ENCODE measurements at places on chromosomes 1 and 21. TPM values are rescaled to one million over a fixed set of nuclear protein-coding genes. Genes with fewer than 3 reads are reported as not detected.
A peak's percentile ranks its signal among the peaks of the same experiment; 100 is the strongest.

DNA sequence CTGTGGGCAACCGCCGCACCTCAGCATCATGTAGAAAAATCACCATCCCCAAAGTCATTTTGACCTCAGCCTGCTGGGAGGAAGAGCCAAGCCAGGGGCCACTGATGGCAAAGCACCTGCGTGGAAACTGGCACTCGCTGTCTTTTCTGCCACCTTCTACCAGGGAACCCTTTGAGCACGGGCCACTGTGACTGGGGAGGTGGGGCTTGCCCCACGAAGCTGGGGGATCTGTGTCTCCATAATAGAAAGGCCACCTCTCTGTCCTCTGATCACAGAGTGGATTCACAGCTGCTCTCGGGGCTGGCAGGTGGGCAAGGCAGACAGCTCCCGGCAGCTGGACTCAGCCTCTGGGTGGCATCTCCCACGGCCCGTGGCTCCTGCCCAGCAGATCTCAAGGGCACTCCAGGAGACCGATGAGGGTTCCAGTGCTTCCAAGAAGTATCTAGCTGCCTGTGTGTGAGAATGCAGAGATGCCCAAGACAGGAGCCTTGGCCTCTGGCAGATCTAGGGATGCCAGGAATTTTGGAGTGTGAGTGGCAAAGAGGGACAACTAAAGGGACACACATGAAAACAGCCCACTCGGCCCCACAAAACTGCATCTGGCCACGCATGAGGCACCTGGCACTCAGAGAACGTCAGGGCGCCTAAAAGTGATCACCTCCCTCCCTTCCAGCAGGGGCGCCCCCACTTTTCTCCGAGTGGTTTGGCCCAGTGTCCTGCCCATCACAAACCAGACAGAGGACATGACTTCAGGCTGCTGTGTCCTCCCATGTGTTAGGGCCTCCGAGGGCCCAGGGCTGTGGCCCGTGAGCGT, 102.6 kb downstream of the PDE9A start:
- DNase-seq: no peak

GRCh38 chr1:68352202-68352601, 97.6 kb downstream of the RPE65 start:
- no peak for DNase-seq

The PPM1J gene
- total RNA-seq: 10.1 TPM

DNA sequence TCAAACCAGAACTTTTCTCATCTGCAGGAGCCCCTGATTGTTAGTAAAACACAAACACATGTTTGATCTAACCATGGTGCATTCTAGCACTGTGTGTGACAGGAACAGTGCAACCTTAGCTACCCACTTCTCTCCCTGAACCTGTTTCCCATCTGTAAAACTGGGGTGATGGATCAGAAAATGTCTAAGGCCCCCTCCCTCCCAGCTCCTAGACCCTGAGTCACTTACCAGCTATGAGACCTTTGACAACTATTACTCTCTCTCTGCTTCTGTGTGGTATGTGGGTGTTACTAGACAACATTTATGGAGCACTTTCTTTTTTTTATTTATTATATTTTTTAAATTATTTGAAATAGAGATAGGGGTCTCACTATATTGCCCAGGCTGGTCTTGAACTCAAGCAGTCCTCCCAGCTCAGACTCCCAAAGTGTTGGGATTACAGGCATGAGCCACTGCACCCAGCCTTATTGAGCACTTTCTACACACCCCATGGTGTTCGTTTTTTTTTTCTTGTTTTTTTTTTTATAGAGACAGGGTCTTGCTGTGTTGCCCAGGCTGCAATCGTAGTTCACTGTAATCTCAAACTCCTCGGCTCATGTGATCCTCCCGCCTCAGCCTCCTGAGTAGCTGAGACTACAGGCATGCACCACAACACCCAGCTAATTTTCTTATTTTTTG, 2.6 kb downstream of the INPP5B start:
- no peak for DNase-seq

DNA sequence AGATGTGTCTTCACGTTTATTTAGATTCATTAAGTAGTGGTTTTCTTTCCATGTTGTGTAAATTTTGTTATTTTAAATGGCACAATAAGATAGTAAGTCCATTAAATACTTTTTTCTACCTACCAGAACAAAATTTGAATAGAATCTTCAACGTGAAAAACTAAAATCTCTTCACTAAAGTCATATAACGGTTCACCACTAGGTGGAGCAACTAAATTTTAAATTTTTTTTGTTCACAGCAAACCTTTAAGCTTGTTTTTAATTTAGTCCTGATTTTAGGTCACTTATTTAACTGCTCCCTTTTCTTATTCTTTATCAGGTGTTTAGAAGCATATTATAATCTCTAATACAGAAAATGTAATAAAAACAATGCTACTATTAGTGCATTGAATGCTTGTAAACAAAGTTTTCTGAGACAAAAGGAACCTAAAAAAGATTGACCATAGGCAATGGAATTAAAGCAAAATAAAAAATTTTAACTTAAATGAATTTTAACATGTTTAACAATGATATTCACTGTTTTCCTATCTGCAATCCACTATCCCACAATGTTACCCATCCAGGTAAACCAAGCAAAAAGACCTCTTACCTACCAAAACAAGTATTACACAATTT, 28.3 kb upstream of the PKN2 start:
- peak; percentile 34 for DNase-seq

DNA sequence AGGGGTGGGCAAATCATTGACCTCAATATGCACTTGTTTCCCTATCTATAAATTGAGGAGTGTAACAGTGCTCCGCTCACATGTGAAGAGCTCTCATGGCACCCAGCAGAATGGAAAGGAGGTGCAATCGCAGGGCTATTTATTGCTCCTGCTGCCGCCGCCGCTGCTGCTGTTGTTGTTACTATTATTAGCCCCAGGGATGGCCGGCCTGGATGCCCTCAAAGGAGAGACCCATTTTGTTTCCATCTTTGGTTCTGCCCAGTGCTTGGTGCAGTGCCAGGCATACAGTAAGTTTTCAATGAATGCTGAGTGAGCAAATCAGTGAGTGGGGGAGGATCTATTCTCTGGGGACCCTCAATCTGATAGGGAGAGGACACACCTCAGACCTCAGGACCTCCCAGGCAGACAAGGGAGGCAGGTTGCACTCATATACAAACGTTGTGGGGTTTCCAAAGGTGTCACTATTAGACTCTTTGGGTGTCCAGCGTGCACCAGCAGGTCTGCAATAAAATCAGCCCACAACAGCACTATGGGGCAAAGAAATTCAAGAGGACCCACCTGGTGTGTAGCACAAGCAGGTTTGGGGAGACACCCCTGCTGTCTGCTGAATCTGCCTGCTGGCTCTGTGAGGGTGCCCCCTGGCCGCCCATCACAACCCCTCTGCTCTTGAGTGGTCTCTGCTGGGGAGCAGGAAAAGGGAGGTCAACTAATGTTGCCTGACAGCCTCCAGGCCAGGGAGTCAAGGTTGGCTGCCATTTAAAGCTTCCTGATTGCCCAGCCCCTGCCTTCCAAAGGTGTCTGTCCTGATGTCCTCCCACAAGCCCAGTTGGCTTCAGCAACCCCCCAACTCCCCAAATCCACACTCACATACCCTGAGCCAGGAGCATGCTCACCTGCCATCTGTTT, 136.3 kb downstream of the ACTL8 start:
- no peak for DNase-seq

DNA sequence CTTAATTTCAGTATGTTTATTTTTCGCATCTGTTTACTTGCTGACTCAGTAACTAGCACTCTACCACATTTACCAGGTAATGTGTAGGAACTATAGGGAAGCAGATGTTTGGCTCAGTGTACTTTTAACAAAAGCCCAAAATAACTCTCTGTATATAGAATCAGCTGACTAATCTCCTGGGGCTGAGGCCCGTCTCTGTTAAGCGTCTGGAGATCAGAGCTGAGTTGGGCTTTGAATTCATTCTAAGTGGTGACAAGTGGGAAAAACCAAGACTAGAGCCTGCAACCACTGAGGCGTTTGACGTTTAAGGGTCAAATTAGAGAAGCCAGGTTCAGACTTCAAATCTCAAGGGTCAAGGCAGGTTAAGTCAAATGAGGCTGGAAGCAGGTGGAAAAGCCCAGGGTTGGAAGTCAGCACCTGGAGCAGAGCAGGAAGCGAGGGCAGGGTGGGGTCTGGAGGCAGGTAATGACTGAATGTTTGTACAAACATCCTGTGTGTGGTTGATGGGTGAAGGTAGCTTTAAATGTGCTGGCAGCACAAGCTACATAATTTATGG, 56.8 kb upstream of the LYST start:
- no peak for DNase-seq

The ACKR1 gene
- not detected for total RNA-seq

- DNase-seq: no peak
Measured at GRCh38 chr1:11350265-11350664, 77.3 kb downstream of the UBIAD1 start.

- no peak for DNase-seq
Measured at GRCh38 chr21:44758781-44759627, 42.6 kb downstream of the UBE2G2 start.

DNA sequence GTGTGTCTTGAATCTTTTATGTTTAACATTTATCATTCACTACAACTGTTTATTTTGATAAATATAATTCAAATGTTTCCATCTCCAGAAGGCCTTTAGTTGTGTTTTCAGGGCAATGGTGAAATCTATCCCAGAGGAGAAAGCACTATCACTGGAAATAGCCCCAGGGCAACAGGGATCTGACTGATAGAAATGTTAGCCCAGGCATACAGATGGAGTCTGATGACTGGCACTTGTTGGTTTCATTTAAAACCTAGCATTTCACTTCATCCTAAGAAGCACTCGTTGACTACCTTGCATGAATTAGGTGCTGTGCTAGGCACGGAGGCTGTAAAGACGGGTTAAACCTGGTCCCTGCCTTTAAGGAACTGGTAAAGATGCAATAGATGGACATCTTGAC, 103.1 kb downstream of the C1orf21 start:
- no peak for DNase-seq
